ENCODE measurements at places on chromosomes 11 and 22.

GRCh38 chr11:64726867-64727530 is 4.0 kb upstream of the NRXN2 start:
- DNase-seq = no peak

DNA sequence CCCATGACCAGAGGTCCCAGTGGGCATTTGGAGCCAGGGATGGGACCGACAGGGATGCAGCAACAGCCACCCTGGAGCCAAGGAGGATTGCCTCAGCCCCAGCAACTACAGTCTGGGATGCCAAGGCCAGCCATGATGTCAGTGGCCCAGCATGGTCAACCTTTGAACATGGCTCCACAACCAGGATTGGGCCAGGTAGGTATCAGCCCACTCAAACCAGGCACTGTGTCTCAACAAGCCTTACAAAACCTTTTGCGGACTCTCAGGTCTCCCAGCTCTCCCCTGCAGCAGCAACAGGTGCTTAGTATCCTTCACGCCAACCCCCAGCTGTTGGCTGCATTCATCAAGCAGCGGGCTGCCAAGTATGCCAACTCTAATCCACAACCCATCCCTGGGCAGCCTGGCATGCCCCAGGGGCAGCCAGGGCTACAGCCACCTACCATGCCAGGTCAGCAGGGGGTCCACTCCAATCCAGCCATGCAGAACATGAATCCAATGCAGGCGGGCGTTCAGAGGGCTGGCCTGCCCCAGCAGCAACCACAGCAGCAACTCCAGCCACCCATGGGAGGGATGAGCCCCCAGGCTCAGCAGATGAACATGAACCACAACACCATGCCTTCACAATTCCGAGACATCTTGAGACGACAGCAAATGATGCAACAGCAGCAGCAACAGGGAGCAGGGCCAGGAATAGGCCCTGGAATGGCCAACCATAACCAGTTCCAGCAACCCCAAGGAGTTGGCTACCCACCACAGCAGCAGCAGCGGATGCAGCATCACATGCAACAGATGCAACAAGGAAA is 27.3 kb upstream of the L3MBTL2 start:
- no peak for DNase-seq

DNA sequence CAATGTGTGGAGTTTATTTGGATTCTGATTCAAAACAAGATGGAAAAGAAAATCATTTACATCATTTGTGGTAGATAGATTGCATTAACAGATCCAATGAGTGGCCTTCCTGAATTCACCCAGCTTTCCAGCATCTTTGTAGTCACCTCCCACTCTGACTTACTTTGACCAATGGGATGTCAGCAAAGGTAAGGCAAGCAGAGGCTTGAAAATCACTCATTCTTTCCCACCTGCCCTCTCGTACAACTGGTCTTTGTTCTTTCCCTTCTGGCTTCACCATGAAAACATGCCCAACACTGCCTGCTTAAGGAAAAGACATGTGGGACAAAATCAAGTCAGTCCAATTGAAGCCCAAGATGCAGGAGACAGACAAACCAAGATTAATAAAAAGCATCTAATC is 202.1 kb downstream of the TTC28 start:
- no peak for DNase-seq

- no peak for DNase-seq
These were observed 432.1 kb downstream of the BRD1 start for GRCh38 chr22:49395617-49396016.

- no peak for DNase-seq
These were observed 587 bp downstream of the DENND5A start for GRCh38 chr11:9264316-9265210.

GRCh38 chr11:16070573-16070972 is 285.8 kb downstream of the SOX6 start:
- DNase-seq = no peak

DNA sequence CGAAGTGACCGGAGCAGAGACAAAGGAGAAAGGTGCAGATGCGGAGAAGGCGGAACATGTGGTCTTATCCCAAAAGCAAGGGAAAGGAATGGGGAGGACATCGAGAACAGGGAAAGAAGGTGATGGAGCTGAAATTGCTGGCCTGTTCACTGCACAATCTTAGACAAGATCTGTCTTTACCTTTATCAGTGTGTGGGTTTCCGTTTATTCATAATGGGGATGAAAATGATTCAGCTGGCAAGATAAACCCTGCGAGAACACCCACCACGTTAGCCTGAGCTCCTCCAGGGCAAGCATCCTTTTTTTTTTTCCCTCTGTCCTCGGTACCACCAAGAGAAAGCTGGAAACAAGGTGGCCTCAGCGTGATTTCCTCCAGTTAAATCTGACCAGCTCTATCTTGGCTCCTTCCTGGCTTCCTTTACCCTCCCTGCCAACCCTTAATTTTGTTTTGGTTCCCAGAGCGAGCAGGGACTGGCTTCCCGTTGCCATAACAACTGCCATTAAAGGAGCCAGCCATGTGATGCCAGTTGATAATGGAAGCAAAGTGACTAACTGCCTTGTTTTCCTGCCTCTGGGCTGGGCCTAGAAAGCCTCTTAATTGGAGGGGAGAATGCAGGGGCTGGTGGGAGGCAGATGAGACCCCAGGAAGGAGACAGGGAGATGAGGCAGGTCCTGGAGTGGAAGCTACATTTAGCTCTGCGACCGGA is 4.2 kb downstream of the SGSM1 start:
- DNase-seq = no peak

GRCh38 chr11:119852741-119853140 is 123.7 kb upstream of the NECTIN1 start:
- DNase-seq = no peak

- DNase-seq = no peak
These were observed 65.3 kb downstream of the ARFGAP2 start for GRCh38 chr11:47111318-47111804.

- DNase-seq = no peak
These were observed 22.0 kb upstream of the MS4A6A start for GRCh38 chr11:60204922-60205321.

DNA sequence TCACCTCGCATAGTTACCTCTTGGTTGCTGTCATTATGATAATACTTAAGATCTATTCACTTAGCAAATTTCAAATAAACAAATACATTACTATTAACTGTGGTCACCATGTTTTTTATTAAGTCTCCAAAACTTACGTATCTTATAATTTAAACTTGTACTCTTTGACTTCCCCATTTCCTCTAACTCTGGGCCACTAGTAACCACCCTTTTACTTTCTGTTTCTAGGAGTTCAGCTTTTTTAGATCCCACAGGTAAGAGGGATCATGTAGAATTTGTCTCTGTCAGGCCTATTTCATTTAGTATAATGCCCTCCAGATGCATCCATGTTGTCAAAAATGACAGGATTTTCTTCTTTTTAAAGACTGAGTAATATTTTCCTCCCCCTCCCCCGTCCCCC is 212.4 kb upstream of the C11orf87 start:
- no peak for DNase-seq

Measured in stimulated activated CD4-positive, alpha-beta T cell treated with anti-CD3 and anti-CD28 coated beads, Interleukin-1b, Interleukin-23, amount 100 ng/mL, for 1 hour (primary cell).